ENCODE measurements at places on chromosomes 13 and 19.

GRCh38 chr19:52967772-52968171 lies 5.1 kb upstream of the ZNF816 start:
- DNase-seq = no peak

DNA sequence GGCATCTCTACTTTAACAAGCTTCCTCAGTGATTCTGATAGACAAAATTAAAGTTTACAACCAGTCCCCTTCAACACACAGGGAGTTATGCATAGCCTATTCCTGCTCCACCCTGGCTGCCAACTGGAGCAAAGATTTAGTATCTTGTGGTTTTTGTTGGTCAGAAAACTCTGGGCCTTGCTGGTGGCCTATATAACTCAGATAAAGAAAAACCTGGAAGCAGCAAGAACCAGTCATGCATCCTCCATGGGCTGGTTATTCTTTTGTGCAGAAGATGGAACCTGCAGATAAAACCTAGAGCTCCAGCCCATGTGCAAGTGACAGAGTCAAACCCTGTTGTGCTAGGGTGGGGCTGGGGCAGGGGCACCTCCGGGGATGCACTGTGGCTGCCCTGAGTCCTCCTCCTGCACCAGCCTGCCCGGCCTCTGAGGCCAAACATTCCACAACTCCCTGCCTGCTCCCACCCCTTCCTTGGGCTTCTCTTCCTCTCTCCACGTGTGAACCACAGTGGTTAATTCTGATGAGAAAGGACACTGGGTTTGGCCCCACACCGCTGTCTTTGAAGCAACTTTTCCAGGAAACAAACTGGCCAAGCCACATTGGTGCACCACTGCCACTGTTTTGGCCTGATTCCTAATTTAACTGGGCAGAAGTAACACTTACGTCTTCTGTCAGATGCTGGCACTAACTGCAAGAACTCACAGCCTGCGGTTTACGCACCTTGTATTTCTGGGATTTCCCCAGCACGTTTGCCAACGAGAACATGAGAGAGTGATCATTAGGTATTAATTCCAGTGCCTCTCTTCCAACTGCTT lies 23.3 kb upstream of the GGACT start:
- DNase-seq = no peak

DNA sequence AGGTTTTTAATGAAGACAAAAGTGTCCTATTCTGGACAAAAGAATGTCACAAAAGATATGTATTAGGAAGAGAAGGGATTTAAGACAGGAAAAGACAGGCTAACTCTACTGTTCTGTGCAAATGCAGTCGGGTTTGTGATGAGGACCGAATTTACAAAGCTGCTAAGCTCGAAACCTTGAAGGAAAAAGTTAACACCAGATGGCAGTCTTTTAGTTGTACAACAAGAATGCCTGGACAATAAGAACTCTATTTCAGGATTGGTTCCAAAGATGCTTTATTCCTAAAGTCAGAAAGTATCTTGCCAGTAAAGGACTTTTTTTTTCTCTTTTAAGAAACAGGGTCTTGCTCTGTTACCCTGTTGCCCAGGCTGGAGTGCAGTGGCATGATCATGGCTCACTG lies 51.1 kb downstream of the HS6ST3 start:
- DNase-seq = no peak

GRCh38 chr19:5460748-5461147 lies 5.5 kb downstream of the ZNRF4 start:
- no peak for DNase-seq

DNA sequence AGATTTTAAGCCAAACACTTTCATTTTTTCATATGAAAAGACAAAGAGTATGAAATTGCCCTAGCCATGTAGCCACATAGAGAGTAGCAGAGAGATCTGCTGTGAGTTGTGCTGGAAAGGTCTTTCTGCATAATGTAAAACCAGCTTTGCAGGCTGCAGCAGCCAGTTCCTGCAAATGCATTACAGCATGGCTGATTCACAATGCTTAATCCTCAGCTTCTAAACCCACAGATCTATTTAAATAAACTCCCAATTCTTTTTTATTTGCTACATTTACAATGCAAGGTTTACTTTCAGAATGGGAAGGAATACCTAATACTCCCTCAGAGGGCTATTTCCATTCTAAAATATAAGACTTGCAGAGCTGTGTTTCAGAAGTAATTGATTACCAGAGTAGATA lies 185.6 kb upstream of the STARD13 start:
- no peak for DNase-seq
